ENCODE measurements at places on chromosomes 1 and 21.

DNA sequence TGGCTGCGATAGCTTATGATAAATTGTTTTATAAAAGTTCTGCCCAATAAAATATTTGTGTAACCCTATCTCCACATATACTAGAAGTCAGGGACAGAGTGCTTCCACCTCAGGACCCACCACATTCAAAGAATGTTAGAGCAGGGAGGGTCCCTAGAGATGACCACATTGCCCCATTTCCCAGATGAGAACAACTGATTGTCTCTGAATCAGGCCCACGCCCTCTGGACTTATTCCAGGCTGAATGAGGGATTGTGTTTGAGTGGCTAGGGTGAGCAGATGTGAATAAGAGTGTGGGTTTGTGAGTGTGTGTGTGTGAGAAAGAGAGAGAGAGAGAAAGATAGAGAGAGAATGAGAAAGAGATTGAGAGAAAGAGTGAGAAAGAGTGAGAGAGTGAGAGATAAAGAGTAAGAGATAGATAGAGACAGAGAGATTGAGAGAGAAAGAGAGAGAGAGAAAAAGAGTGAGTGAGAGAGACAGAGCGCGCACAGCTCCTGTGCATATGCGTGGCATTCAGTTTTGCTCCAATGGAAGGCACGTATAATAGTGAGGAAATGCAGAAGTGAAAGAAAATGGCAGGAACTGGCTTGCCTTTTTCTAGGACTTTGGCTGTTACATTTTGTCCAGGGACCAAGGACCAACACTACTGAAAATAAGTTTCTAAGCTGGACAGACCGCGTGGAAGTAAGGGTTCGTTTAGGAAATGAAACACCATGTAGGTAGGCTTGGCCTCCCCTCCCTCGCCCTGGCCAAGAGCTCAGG lies 94.1 kb downstream of the ABCA4 start:
- DNase-seq: no peak

GRCh38 chr1:36855699-36856494 lies 178.4 kb downstream of the GRIK3 start:
- DNase-seq: no peak

DNA sequence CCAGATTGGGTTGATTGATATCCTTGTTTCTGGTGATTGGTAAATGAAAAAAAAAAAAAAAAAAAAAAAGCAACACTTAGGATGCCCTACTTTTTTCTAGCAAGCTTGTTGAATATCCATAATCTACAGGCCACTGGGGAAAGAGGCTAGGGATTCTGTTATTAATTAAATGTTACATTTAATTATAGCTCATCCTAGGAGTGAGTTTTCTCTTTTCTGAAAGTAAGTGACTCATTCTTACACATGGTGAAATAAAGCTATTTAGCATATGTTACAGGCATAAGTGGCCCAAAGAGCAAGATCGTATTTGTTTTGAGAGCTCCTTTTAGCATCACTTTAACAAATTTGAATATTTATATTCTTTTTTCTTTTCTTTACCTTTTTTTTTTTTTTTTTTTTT lies 94.5 kb downstream of the FNBP1L start:
- no peak for DNase-seq

DNA sequence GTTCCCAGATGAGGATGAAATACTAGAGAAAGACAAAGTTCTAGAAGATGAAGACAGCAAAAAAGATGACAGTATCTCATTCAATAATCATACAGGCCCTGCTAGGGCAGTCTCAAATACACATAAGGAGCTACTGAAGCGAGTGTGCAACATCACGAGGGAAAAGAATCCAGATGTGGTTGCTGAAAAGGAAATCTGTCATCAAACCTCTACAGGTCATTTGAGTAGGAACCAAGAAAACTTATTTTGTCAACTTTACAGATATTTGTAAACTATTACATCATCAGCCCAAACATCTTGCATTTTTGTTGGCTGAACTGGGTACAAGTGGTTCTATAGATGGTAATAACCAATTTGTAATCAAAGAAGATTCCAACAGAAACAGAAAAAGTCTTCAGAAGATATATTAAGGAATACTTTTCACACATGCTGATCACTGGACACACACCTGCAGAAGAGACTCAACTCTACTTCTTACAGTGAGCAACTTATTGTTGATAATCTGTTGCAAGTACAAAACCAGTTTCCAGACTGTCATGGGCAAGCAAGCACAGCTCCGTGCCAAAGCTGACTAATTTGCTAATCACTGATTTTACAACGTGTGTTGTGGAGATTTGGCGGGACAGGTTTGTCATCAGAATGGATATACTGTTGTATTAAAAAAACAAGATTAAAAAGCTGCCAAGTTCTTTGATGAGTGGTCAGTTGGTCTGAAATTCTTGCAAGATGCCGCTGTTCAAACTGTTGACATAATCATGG lies 42.1 kb downstream of the TRIM33 start:
- no peak for DNase-seq

- DNase-seq: no peak
Observed at GRCh38 chr21:31490443-31490842, 146.4 kb upstream of the TIAM1 start.

GRCh38 chr1:55836086-55836485 lies 620.9 kb upstream of the USP24 start:
- no peak for DNase-seq

DNA sequence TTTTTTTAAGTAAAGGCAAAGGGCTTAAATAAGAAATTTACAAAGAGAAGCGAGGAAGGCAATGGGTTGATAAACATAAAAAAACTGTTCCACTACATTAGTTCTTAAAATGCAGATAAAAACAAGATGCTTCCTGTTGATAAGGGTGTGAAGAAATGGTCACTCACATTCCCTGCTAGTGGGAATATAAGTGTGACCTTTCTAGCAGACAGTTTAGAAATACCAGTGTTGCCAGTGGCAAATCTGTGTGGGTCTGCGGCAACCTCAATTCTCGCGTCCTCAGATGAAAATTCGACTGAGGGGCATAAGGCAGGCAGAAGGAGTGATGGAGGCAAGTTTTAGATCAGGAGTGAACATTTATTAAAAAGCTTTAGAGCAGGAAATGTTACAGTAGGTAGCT lies 151.1 kb downstream of the NTNG1 start:
- no peak for DNase-seq

DNA sequence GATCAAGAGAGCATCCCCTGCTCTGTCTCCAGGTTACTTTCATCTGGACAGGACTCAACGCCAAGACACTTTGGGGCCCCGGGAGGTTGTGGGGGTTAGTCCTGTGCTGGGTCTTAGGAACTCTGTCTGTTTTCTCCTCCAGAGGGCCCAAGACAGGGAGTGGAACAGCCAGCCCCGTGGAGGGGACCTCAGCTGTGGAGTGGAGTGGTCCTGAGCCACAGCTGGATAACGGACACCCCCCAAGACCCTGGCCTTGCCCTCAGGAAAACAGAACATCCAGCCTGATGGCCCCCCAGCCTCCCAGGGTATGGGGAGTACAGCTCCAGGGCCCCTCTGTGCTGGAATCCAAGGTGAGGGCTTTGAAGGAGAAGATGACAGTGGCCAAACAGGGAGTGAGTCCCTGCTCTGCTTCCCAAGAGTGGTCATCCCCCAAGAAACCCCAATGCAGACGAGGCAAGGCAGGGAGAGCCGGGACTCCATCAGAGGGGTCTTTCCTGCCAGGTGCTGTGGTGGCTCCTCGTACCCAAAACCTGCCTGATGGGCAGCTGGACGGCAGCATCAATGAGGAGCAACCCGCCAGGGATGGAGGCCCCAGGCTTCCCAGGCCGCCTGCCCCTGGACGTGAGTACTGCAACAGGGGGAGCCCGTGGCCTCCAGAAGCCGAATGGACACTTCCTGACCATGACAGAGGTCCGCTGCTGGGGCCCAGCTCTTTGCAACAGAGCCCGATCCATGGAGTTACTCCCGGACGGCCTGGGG lies 3.5 kb downstream of the KIAA1614 start:
- no peak for DNase-seq

- DNase-seq: no peak
Observed at GRCh38 chr1:9700340-9700739, 48.8 kb downstream of the PIK3CD start.

GRCh38 chr1:84724128-84724860 lies 34.0 kb upstream of the SSX2IP start:
- DNase-seq: no peak

GRCh38 chr1:72056516-72056915 lies 225.8 kb downstream of the NEGR1 start:
- DNase-seq: no peak

- DNase-seq: no peak
Observed at GRCh38 chr1:13760921-13761320, 60.9 kb downstream of the PRDM2 start.

GRCh38 chr1:182778862-182779261 lies 10.7 kb upstream of the NPL start:
- no peak for DNase-seq

DNA sequence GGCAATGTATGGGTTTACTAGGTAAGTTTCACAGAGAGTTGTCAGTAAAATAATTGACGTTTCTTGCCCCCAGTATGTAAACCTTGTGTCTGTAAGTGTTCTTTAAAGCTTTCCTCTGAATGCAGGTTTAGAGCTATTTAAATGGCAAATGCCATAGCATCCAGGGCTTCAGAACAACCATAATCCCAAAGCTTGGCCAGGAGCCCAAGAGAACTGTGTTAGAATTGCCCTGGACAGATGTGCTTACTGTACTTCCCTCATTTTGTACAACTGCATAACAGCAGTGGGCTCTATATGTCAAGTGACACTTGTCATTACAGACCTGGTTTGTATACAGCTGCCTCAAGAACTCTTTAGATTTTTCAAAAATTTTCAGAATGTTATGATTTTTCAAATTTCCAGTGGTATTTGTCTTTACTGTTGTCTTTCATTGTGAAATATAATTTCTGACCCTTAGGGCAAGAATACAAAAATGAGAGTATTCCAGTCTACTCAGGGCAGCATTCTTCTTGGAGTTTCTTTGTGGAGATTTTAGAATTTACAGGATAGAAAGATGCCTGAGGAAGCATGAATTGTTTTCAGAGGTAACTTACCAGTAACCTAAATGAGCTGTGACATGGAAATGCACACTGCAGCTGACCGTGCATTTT lies 136.9 kb upstream of the L1TD1 start:
- no peak for DNase-seq

- DNase-seq: no peak
Observed at GRCh38 chr1:68799096-68799495, 302.2 kb upstream of the DEPDC1 start.

GRCh38 chr1:24918370-24918769 lies 11.7 kb downstream of the RUNX3 start:
- no peak for DNase-seq

DNA sequence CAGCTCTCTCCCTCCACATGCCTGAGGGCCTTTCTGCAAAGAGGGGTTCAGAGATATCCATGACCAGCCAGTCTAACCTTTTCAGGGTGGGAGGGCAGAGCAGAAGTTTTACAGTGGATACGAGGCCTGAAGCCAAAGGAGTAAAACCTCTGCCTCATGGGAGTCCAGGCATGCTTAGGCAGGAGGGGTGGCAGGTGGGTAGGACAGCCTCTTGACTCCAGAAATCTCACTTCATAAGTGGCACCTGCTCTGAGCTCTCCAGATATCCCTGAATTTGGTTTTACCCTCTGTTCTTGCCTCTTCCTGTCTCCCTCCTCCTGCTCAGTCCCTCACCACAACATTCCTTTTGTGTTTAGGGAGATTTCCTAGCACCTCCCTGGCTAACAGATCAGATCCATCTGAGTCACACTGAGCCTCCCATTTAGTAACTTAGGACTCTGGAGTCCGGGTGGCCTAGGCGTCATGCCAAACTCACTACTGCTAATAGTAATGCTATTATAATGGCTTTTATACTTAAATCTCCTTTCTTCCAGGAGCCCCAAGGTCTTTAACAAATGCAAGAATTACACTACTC lies 201.0 kb downstream of the HS2ST1 start:
- DNase-seq: no peak

GRCh38 chr1:219927298-219927955 lies 930 bp downstream of the SLC30A10 start:
- no peak for DNase-seq

DNA sequence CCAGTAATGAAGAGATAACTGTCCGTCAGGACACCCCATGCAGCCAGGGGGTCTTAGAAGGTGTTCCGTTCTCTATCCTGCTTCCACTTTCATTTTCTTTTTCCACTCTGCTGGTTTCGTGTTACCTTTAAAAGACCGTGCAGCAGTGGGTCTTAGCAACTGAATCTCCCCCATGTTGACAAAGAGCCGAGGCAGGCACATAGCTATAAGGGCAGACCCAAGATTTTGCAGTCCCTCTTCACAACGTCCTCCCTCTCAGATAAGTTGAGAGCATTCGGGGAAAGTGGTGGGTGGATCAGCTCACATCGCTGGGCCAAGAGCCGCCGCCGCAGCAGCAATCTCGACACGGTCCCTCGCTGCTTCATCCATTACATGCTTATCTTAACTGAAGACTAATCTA lies 355.5 kb downstream of the LMO4 start:
- no peak for DNase-seq
